ENCODE measurements at places on chromosomes 11 and 22.

GRCh38 chr11:60993615-60994014 is 22.1 kb downstream of the CD6 start:
- DNase-seq, result no peak

DNA sequence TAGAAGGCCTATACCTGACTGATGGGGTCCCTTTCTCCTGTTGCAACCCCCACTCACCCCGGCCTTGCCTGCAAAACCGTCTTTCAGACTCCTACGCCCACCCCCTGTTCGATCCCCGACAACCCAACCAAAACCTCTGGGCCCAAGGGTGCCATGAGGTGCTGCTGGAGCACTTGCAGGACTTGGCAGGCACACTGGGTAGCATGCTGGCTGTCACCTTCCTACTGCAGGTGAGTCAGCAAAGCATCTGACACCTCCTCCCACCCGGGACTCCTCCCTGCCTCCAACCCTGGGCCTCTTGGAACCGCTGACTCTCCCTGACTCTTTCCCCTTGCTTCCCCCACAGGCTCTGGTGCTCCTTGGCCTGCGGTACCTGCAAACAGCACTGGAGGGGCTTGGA is 1.2 kb downstream of the ROM1 start:
- no peak for DNase-seq

DNA sequence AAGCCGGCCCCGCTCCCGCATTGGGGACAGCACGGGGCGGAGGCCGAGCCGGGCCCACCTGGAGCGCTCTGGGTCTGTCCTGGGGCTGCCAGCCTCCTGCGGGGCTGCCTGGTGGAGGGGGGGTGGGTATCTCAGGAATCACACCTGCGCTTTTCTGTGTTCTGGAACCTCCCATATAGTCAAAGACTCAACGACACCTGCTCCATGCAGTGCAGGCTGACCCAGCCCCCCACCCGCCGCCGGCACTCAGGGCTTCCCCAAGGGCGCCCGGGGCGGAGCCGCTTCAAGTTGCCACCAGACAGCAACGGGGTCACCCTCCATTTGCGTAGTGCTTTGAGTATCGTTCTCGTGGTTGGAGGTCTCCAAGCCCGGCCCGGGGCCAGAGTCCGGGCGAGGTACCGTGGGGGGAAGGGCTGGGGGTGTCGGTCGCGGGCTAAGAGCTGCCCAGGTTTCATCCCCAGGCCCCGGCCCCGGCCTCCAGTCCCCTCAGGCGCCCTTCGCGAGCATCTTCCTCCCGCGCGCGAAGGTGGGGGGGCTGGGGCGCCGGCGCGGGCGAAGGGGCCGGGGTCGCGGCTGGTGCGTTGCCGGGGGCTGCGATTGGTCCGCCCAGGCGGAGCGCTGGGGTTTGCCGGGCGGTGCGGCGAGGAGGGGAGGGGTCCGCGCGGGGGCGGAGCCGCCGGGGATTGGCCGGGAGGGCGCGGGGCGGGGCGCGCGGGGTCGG is 6.6 kb downstream of the TSPAN4 start:
- no peak for DNase-seq

GRCh38 chr11:32939046-32939445 is 46.4 kb downstream of the QSER1 start:
- DNase-seq, result no peak

- DNase-seq, result no peak
Observed at GRCh38 chr11:9264316-9265210, 587 bp downstream of the DENND5A start.

- DNase-seq, result no peak
Observed at GRCh38 chr11:36455658-36456111, 54.4 kb downstream of the TRAF6 start.

All from central memory CD8-positive, alpha-beta T cell (primary cell).